Activated CD8-positive, alpha-beta memory T cell treated with anti-CD3 and anti-CD28 coated beads for 1 hour (primary cell): ENCODE measurements at places on chromosomes 12 and 14.

DNA sequence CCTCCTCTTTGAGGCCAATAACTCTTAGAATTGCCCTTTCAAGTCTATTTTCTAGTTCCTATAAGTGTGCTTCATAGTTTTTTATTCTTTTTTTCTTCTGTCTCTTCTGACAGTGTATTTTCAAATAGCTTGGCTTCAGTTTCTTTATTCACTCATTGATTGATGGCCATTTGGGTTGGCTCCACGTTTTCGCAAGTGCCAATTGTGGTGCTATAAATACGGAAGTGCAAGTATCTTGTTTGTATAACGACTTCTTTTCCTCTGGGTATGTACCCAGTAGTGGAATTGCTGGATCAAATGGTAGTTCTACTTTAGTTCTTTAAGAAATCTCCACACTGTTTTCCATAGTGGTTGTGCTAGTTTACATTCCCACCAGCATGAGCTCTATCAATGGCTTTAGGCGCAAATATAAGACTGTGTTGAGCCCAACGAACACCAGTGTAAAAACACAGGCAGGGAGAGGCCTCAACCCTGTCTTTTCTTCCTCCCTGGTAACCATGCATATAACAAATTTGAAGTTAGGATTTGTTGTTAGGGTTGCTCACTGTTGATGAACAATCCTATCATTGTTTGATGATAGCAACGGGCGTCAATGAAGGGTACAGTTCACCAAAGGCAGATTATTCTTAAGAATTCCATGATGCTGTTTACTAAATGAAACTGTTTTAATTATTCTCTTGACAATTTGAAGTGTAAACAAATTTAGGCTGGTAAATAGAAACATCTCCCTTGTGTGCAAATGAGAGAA, 13.3 kb upstream of the LMNTD1 start:
- DNase-seq = no peak

DNA sequence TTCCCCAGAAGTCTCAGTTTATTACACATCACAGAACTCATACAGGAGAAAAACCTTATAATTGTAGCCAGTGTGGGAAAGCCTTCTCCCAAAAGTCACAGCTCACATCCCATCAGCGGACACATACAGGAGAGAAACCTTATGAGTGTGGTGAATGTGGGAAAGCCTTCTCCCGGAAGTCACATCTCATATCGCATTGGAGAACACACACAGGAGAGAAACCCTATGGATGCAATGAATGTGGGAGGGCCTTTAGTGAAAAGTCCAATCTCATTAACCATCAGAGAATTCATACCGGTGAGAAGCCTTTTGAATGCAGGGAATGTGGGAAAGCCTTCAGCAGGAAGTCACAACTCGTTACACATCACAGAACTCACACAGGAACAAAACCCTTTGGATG, 20.1 kb downstream of the ZNF84 start:
- no peak for DNase-seq

DNA sequence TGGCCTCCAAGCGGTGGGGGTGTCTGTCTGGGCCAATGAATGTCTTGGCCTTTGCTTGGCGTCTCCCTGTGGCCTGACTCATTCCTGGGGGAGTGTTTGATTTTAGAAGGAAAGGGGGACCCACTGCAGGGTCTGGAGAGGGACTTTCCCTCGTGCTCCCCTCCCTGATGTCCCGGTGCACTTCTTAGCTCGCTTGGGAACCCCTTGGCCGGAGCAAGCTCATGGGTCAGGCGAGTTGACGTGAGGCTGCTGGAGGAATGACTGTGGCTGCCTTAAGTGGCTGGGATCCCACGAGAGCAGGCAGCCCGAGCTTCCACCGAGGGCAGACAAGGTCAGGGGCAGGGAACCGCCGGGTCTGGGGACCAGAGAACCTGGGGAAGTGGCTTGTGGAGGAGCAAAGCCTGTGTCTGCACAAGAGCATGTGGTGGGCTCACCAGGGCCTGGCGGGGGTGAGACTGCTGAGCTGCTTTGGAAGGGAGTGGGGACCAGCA, 218.4 kb upstream of the C14orf180 start:
- no peak for DNase-seq

- no peak for DNase-seq
Measured at GRCh38 chr12:127070515-127071157, 1196.3 kb upstream of the TMEM132C start.

- DNase-seq = no peak
Measured at GRCh38 chr14:61037215-61037614, 56.2 kb downstream of the SLC38A6 start.

- no peak for DNase-seq
Measured at GRCh38 chr12:75717902-75718301, 206.5 kb upstream of the KRR1 start.

GRCh38 chr12:88994537-88994936, 357.8 kb downstream of the DUSP6 start:
- no peak for DNase-seq

DNA sequence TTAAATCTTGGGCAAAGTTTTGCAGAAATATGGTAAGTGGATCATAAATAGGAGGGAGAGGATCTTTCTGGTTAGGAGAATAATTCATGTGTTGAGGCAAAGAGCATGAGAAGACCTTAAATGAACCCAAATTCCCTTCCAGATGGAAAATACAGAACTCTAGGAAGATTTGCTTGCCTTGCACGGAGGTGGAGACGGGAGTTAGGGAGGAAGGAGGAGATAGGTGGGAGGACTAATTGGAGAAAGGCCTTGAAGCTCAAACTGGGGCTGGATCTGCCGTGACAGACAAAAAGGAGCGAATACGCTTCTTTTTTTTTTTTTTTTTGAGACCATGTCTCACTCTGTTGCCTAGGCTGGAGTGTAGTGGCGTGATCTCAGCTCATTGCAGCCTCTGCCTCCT, 5.9 kb downstream of the GPRC5A start:
- DNase-seq = no peak

DNA sequence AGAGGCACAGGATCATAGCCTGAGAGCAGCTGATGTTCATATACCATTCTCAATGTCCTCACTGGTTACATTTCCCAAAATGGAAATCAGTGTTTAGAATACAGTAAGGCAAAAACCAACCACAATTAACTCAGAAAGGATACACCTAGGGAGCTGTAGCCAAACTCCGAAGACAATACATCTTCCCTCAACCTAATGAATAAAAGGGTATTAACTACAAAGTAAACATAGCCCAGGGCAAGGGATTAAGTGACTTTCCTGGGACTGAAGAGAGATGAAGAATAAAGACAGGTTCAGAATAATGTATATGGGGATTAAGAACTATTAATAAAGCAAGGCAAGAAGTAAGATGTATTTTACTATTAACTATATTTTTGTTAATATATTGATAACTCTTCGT, 79.5 kb downstream of the RPS29 start:
- DNase-seq = no peak

- no peak for DNase-seq
Measured at GRCh38 chr12:16323010-16323409, 24.4 kb upstream of the MGST1 start.

GRCh38 chr14:34250959-34251358, 211.1 kb downstream of the SPTSSA start:
- DNase-seq = no peak

GRCh38 chr12:13141686-13142085, 38.2 kb upstream of the GSG1 start:
- no peak for DNase-seq

GRCh38 chr14:61476754-61477410, 155.5 kb downstream of the PRKCH start:
- no peak for DNase-seq

GRCh38 chr12:124512667-124513296, 54.6 kb downstream of the NCOR2 start:
- DNase-seq = no peak

DNA sequence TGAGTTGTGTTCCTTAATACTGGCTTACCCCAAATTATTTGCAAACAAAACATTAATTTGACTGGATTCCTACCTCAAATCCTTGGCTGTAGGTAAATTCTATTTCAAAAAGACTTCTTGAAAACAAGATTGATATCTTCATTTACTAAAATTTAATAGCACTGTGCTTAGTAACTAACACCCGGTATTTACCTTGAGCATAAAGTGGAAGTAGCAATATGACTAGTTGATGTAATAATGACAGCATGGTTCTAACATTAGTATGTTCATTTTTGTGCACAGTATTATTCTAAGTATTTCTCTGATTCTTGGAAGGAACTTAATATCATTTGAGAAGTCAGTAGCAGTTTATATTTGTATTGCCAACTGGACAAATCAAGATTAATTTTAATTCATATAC, 96.8 kb downstream of the PPHLN1 start:
- DNase-seq = no peak

GRCh38 chr12:75720812-75721641, 209.6 kb upstream of the KRR1 start:
- no peak for DNase-seq

GRCh38 chr14:62031504-62031903, 269.3 kb downstream of the SNAPC1 start:
- DNase-seq = no peak

GRCh38 chr12:52310622-52311284, 10.4 kb downstream of the KRT83 start:
- DNase-seq = no peak

DNA sequence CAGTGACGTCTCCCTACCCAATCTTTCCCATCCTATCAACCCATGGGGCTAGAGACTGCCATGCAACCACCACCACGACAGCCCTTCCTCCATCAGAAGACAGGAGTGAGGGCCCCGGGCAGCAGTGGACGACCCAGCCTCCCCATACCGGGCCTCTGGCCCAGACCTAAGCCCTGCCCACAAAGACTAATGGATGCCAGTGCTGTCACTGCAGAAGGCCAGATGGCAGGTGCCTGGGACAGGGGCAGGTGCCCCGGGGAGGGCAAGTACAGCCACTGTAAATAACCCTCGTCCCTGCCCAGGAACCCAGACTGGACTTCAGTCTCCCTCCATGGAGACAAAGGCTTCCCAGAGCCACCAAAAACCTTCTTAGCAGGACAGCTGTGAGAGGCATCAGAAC, 20.3 kb upstream of the HSPB8 start:
- no peak for DNase-seq

DNA sequence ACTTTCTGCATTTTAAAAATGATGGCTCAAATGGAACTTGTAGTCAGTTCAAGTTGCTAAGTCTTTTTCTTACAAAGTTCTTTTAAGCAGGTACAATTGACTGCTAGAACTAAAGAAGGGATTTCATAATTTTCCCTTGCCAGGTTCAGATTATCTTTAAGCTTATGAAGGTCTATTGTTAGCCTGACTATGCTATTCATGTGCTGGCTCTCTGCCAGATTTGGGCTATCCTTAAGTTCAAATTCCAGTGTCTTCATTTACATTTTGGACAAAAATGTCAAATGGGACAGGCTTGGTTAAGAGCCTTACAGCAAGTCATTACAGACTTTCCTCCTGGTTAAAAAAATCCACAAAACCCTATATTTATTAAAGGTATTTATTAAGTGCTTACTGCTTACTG, 42.3 kb downstream of the INSM2 start:
- no peak for DNase-seq

- DNase-seq = no peak
Measured at GRCh38 chr12:51472984-51473383, 48.4 kb downstream of the SLC4A8 start.

- no peak for DNase-seq
Measured at GRCh38 chr12:121996050-121996944, 25.4 kb upstream of the BCL7A start.

GRCh38 chr12:38556647-38557046, 240.1 kb downstream of the ALG10B start:
- no peak for DNase-seq

DNA sequence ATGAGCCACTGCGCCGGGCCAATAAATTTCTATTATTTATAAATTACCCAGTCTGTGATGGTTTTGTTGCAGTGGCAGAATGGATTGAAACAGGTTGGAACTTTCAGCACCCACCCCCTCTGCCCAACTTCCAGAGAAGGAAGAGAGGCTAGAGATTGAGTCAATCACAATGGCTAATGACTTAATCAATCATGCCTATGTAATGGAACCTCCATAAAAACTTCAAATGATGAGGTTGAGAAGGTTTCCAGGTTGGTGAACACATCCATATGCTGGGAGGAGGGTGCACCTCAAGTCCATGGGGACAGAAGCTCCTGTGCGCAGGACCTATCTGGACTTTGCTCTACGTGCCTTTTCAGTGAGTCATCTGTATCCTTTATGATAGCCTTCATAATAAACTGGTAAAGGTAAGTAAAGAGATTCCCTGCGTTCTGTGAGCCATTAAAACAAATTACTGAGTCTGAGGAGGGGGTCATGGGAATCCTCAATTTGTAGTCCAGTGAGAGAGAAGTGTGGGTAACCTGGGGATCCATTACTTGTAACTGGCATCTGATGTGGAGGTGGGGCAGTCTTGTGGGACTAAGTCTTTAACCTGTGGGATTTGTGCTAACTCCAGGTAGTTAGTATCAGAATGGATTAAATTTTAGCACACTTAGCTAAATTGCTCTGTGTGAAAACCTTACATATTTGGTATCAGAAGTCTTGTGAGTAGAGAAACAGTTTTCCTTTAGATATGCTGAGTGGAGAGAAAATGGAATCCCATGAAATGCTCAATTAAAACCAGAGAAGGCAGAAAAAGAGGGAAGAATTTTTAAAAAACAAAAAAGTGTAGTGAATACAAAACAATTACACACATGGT, 11.7 kb upstream of the NGDN start:
- DNase-seq = no peak

GRCh38 chr12:99915251-99916082, 69.3 kb downstream of the ANKS1B start:
- DNase-seq = no peak

DNA sequence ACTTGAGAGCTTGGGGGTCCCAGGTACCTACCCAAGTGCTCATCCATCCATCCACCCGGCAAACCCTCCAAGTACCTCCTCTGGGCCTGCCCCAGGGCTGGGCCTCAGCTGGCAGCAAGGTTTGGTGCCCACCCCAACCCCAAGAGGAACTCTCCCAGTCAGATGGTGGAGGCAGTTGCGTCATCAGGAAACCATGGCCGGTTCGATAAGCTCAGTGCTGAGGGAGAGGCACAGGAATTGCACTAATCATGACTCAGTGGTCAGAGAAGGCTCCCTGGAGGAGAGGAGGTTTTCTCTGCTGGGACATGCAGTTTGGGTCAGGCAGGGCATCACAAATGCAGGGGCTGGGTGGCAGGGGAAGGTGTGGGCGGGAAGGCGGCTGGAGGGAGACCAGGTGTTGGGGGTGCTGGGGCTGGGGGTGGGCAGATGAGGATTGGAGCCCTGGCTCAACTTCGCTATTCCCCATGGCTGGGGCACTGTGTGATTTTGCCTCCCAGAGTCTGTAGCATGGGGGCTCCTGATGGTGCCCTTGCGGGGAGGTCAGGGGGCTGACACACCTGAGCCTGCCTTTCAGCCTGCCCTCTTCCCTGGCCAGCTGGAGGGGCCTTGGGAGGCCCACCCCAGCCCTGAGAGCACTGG, 32.2 kb downstream of the SH2B3 start:
- no peak for DNase-seq

DNA sequence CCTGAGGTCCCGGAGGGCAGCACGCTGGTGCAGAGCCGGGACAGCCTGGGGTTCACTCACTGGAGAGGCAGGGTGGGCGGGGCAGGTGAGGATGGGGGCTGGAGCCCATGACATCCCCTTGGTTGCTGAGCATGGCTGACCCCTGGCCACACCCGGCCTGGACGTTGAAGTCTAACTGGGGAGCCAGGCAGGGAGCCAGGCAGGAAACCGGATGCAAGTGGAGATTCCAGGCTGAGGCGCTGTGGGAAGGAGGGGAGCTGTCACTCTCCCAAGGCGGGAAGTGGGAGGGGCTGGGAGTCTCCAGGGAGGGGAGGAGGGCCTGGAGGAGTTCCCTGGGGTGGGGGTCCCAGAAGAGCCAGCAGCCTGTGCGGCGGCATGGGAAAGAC, 7.7 kb upstream of the INF2 start:
- no peak for DNase-seq
